Tibial artery (tissue), 4 donors: ENCODE measurements at places on chromosomes 16 and 17.

DNA sequence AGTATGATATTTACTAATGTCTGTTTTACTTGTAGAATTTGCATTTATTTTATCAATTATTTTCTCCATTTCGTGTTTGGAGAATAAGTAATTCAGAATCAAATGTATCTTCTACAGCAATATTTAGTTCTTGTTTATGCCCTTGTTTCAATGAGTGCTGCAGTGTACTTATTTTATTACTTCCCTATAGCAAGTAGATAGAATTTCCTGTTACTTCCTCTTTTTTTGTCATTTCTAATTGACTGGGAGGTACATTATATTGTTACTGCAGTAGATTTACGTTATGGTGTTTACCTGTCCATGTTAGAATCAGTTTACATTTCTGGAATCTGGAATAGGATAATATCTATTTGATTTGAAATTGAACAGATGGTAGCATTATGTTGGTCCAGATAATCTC lies 71.2 kb downstream of the OMG start:
- no peaks in the 10 kb centered on the region for H3K4me1 ChIP-seq
- DNase-seq, result no peak
- no peaks in the 10 kb centered on the region for H3K27me3 ChIP-seq
- no peak overlapping the region for H3K4me3 ChIP-seq
- H3K27ac ChIP-seq, result no peak overlapping the region

DNA sequence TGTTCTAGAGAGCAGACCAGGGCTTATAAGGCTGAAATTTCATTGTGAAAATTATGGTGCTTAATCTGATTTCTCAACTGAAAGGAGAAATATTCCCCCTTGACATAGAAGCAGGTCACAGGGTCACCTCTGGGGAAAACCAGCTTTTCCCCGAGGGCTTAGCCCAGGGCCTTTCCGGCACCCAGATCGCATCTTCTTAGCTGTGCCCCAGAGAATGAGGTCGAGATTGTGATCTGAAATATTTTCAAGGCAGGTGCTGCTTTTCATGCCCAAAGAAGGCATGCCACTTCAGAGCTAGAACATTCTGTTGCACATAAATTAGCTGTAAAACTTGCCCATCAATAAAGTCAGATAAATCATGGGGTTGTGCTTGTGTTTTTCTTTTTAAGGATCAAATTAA lies 25.4 kb upstream of the ARHGAP17 start:
- H3K27me3 ChIP-seq, result no peaks in the 10 kb centered on the region
- DNase-seq, result no peak
- H3K4me1 ChIP-seq, result no peaks in the 10 kb centered on the region
- H3K4me3 ChIP-seq, result no peak overlapping the region
- H3K36me3 ChIP-seq, result no peaks in the 10 kb centered on the region

- H3K36me3 ChIP-seq, result no peaks in the 10 kb centered on the region
- H3K4me1 ChIP-seq, result no peaks in the 10 kb centered on the region
- peaks cover 23% of the 10 kb centered on the region for H3K27me3 ChIP-seq
- H3K4me3 ChIP-seq, result no peak overlapping the region
These were observed 49.6 kb downstream of the SDK2 start for GRCh38 chr17:73594598-73594997.

GRCh38 chr17:35214192-35214591 lies 20.0 kb upstream of the SLC35G3 start:
- no peaks in the 10 kb centered on the region for H3K36me3 ChIP-seq
- H3K27me3 ChIP-seq, result no peaks in the 10 kb centered on the region
- no peak overlapping the region for H3K4me3 ChIP-seq
- DNase-seq, result no peak
- no peaks in the 10 kb centered on the region for H3K4me1 ChIP-seq
- H3K27ac ChIP-seq, result no peak overlapping the region

GRCh38 chr16:56311208-56312027 lies 113.9 kb downstream of the AMFR start:
- no peaks in the 10 kb centered on the region for H3K27me3 ChIP-seq
- DNase-seq, result no peak
- H3K36me3 ChIP-seq, result no peaks in the 10 kb centered on the region

- no peak overlapping the region for H3K27ac ChIP-seq
- no peaks in the 10 kb centered on the region for H3K4me1 ChIP-seq
- peaks cover 10% of the 10 kb centered on the region for H3K27me3 ChIP-seq
- no peak for DNase-seq
- H3K4me3 ChIP-seq, result no peak overlapping the region
- H3K36me3 ChIP-seq, result no peaks in the 10 kb centered on the region
These were observed 331.0 kb upstream of the CCL2 start for GRCh38 chr17:33924104-33924503.

DNA sequence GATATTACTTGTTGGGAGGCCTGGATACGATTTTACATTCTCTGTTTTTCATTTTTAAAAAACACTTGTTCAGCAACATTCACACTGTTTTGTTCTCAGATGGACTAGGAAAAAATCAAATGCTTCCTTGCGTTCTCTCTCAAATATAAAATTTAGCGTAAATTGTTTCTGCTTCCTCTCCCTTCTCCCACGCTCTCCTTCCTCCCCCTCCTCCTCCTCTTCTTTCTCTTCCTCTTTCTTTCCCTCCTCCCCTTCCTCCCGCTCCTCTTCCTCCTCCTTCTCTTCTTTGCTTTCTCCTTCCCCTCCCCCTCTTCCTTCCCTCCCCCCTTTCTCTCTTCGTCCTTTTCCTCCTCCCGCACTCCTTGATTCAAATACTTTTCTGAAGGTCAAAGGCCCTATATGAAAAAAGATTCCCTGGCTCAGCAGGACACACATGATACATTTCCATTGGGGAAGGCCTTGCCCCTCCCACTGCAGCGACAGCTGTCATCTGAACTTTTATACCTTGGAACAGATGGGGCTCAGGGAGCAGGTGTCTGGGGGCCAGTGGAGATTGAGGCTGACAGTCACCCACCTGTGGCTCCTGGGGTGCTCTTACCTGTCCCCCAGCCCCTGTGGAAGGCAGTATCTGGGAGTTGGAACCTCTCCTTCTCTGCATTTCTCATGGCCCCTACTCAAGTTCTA lies 99.4 kb upstream of the SDK2 start:
- H3K4me1 ChIP-seq, result no peaks in the 10 kb centered on the region
- H3K27me3 ChIP-seq, result peaks cover 81% of the 10 kb centered on the region
- H3K36me3 ChIP-seq, result no peaks in the 10 kb centered on the region
- H3K27ac ChIP-seq, result no peak overlapping the region
- no peak for DNase-seq

DNA sequence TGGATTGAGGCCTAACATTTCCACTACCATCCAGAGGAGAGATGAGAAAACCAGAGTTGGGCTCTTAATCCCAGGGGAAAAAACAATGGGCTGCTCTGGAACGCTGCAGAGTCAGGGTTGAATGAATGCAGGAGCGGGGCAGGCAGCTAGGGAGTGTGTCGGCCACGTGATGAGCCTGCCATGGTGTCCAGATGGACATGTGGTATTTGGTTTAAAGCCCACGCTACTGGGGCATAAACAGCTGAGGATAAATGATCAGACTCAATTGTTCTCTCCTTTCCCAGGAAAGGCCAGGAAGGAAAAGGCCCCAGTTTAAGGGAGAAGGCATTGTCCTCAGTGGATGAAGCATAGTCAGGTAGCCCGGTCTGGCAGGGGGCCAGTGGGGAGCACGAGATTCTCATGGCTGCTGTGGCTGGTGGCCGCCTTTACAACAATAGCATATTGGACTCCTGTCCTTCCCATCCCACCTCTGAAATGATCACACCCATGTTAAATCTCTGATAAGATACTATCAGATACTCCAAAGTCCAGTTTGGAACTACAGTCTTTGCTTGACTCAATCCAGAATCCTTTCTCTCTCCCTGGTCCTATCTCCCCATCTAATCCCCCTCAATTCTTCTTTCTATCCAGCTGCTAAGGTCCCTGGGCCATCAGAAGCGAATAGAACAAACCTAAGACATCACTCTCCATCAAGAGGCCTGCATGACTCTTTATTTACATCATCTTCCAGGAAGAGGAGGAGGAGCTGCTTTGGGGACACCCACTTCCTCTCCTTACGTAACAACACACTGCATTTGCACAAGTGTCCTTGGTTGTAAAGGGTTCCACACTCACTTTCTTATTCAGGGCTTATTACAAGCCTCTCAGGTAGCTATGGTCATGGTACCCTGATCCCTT lies 20.4 kb downstream of the CA4 start:
- H3K27me3 ChIP-seq, result no peaks in the 10 kb centered on the region
- no peak for DNase-seq
- H3K4me3 ChIP-seq, result no peak overlapping the region
- peaks cover 5% of the 10 kb centered on the region for H3K4me1 ChIP-seq
- no peaks in the 10 kb centered on the region for H3K36me3 ChIP-seq
- no peak overlapping the region for H3K27ac ChIP-seq

DNA sequence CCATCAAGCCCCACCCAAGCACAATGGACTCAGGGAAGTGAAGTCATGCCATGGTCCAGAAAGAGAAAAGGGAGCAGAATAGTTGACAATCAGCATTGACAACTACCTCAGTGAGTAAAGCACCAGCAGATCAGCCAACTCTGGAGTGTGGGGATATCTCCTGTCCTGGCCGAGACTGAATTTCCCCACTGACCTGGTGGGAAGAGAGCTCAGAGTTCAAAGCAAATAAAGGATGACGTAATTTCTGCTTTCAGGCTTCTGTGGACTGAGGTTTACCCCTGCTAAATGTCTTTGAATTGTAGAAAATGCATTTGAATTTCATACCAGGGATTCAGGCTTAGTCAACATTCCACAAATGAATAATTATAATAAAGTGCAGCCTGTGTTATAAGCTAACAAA lies 152.9 kb downstream of the CBLN1 start:
- no peak overlapping the region for H3K27ac ChIP-seq
- no peaks in the 10 kb centered on the region for H3K27me3 ChIP-seq
- no peaks in the 10 kb centered on the region for H3K36me3 ChIP-seq
- no peak overlapping the region for H3K4me3 ChIP-seq
- no peaks in the 10 kb centered on the region for H3K4me1 ChIP-seq

DNA sequence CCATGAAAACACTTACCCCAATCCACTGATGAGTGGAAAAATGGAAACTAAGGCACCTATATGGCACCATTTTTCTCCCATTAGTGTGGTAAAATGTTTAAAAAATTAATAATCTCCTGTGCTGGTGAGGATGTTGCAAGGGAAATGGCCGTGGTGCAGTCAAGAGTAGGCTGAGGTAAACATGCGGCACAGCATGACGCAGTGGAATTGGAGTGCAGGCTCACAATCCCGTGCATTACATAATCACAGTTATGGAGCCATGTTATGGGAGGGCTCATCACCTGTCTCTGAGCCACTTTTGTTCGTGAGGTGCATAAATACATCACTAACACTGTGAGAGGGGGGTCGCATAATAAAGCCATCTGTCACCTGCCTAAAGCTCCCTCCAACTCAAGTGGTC lies 164.4 kb upstream of the XYLT1 start:
- no peak overlapping the region for H3K27ac ChIP-seq
- DNase-seq, result no peak
- no peaks in the 10 kb centered on the region for H3K4me1 ChIP-seq
- no peaks in the 10 kb centered on the region for H3K36me3 ChIP-seq
- no peaks in the 10 kb centered on the region for H3K27me3 ChIP-seq

GRCh38 chr16:87826798-87827587 lies 42.3 kb downstream of the SLC7A5 start:
- H3K4me3 ChIP-seq, result no peak overlapping the region
- H3K27ac ChIP-seq, result no peak overlapping the region
- no peak for DNase-seq
- H3K36me3 ChIP-seq, result no peaks in the 10 kb centered on the region

DNA sequence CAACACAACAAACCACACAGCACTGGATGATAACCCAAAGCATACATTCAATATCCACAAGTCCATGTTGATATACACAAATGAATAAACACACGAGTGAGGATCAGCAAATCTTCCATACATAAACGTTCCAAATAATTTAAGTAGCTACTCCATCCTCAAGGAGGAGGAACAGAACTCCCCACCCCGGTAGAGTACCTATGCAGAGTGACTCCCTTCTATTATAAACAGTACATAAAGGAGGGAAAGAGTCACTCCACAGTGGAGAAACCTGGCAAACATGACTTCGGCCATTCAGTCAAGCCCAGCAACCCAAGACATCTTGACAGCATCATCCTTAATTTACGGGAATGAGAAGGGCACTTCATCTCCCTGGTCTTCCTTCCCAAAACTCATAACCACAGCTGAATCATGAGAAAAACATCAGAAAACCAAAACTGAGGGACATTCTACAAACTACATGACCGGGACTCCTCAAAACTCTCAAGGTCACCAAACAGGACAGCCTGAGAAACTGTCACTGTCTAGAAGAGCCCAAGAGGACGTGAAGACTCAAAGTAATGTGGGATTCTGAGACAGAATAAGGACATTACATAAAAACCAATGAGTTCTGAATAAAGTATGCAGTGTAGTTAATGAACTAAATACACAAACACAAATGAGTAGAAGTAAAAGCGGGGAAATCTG lies 5.6 kb downstream of the USP22 start:
- peaks cover 6% of the 10 kb centered on the region for H3K36me3 ChIP-seq
- no peaks in the 10 kb centered on the region for H3K27me3 ChIP-seq
- peak overlapping the region; percentile 18 for H3K27ac ChIP-seq
- peak overlapping the region; percentile 7 for H3K4me3 ChIP-seq
- H3K4me1 ChIP-seq, result peaks cover 66% of the 10 kb centered on the region

- peaks cover 23% of the 10 kb centered on the region for H3K4me1 ChIP-seq
- H3K36me3 ChIP-seq, result no peaks in the 10 kb centered on the region
- DNase-seq, result no peak
- H3K27me3 ChIP-seq, result no peaks in the 10 kb centered on the region
- peak overlapping the region; percentile 57 for H3K27ac ChIP-seq
These were observed 29.0 kb upstream of the CLEC3A start for GRCh38 chr16:77993111-77993985.

GRCh38 chr17:40025991-40026815 lies 11.0 kb downstream of the CSF3 start:
- no peak for DNase-seq
- no peak overlapping the region for H3K27ac ChIP-seq
- H3K4me3 ChIP-seq, result no peak overlapping the region
- peaks cover 35% of the 10 kb centered on the region for H3K4me1 ChIP-seq
- no peaks in the 10 kb centered on the region for H3K27me3 ChIP-seq
- H3K36me3 ChIP-seq, result peaks cover 91% of the 10 kb centered on the region

- no peaks in the 10 kb centered on the region for H3K36me3 ChIP-seq
- no peak overlapping the region for H3K27ac ChIP-seq
- H3K27me3 ChIP-seq, result no peaks in the 10 kb centered on the region
- H3K4me3 ChIP-seq, result no peak overlapping the region
These were observed 56.8 kb downstream of the HIC1 start for GRCh38 chr17:2111691-2112090.

DNA sequence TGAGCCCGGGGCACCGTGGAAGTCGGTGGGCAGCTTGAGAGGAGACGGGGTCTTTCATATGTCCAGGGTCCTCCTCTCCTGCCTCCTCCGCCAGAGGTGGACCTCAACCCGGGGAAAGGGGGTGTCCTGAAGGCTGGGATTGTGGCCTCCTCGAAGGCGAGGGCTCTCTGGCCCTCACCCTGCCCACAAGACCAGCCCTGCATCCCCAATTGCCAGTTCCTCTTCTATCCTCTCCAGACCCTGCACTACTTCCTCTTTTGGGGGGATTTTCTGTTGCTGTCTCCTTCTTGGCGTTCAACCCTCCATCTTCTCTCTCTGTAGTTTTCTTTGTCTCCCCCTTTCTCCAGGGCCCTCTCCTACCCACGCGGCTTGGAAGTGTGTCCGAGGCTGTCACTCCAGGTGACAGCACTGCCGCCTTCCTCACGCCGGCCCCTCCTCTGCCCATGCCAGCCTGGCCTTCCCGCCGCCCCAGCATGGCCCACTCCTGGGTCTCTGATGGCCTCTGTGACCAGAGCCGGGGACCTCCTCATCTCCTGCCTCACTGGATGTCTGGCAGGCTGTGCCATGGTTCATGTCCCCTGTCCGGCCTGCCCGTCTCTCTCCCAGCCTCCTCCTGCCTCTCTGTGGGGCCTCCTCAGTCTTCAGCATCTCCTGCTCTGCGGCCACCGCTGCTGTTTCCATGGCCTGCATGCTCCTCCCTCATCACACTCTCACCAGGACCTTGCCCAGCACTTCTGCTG lies 2.4 kb upstream of the ITGAX start:
- peaks cover 10% of the 10 kb centered on the region for H3K27me3 ChIP-seq
- no peak overlapping the region for H3K27ac ChIP-seq
- H3K36me3 ChIP-seq, result no peaks in the 10 kb centered on the region
- DNase-seq, result no peak
- H3K4me3 ChIP-seq, result no peak overlapping the region
- no peaks in the 10 kb centered on the region for H3K4me1 ChIP-seq
